ENCODE measurements at places on chromosomes 7 and 10. TPM values are rescaled to one million over a fixed set of nuclear protein-coding genes. Genes with fewer than 3 reads are reported as not detected.
A peak's percentile ranks its signal among the peaks of the same experiment; 100 is the strongest.

Gene LIPM
- total RNA-seq = not detected

Gene C10orf62
- 0.23 TPM for total RNA-seq

DNA sequence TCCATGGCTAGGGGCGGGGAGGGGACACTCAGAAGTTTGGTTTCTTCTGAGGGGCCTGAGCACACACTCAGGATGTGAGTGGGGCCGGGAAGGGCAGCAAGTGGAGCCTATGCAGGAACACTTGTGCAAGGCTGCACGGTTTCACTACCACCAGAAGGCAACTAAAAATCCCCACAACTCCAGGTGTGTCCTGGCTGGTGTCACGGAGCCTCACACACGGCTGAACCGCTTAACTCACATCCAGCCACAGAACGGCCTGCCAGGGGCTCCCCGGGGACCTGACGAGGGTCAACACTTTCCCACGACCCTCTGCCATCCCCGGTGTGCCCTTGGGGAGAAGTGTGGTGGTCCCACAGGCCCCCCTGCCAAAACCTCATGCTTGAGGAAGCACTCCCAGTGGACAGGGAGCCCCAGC lies 173.9 kb downstream of the ELFN1 start:
- H3K36me3 ChIP-seq = no peaks in the 10 kb centered on the region
- peak overlapping the region; percentile 59 for H3K27ac ChIP-seq
- no peak for DNase-seq
- no peaks in the 10 kb centered on the region for H3K27me3 ChIP-seq

Gene FMC1
- 12.9 TPM for total RNA-seq

Gene ZMIZ2
- total RNA-seq = 10.5 TPM

Gene SH2D4B
- not detected for total RNA-seq

DNA sequence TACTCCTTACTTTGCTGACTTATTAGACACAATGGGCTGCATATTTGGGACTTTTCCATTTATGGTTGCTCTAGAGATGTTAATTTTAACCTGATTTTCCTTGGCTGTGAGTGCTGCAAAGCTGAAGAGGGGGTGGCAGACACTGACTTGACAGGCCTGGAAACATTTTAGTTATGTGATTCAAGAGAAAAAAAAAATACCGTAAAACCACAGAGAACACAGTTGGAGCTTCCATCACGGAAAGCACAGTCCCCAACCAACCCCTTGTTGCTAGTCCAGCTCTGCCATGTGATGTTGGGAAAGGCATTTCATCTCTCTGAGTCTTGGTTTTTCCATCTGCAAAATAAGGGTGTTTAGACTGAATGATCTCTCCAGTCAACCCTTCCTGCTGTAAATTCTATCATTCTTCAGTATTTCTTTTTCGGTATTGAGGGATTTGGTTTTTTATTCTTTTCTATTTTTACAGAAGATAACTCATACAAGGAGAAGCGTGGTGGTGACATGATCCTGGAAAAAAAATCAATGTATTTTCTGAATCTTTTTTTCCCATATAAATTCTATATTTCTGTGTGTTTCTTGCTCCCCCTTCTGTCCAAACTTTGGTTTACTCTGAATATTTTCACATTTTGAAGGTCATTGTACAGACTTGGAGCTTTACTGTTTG lies 246.1 kb downstream of the REEP3 start:
- peaks cover 14% of the 10 kb centered on the region for H3K4me1 ChIP-seq
- no peak overlapping the region for H3K4me3 ChIP-seq
- H3K27me3 ChIP-seq = no peaks in the 10 kb centered on the region

GRCh38 chr7:78141522-78142281 lies 343.1 kb downstream of the PHTF2 start:
- no peak overlapping the region for H3K27ac ChIP-seq
- no peaks in the 10 kb centered on the region for H3K27me3 ChIP-seq
- DNase-seq = no peak
- H3K4me3 ChIP-seq = no peak overlapping the region
- no peaks in the 10 kb centered on the region for H3K36me3 ChIP-seq

Gene CLDN4
- total RNA-seq = 532 TPM

Gene GDF2
- total RNA-seq = not detected

- H3K27me3 ChIP-seq = no peaks in the 10 kb centered on the region
- H3K4me3 ChIP-seq = no peak overlapping the region
- no peaks in the 10 kb centered on the region for H3K36me3 ChIP-seq
- DNase-seq = no peak
- H3K27ac ChIP-seq = peak overlapping the region; percentile 80
Measured at GRCh38 chr7:99371376-99371920, 3.1 kb upstream of the ARPC1B start.

Gene GSTO2
- total RNA-seq = 2.7 TPM

DNA sequence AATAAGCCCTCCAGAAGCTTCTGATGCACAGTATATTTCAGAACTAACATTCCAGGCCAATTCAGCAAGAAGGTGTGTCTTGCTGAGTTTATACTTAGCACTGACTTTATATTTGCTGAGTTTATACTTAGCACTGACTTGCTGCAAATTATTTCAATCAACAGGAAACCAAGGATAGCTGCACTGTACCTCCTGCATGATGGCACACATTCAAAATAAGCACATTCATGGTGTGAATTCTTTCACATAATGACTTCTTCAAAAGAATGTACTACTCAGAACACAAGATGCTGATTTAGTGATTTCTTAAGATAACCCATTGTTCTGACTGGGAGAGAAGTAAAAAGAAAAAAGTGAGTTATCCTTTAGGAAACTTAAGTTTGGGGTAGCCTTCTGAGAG lies 52.0 kb downstream of the JAZF1 start:
- no peak overlapping the region for H3K27ac ChIP-seq
- H3K4me3 ChIP-seq = no peak overlapping the region
- H3K4me1 ChIP-seq = no peaks in the 10 kb centered on the region
- no peaks in the 10 kb centered on the region for H3K36me3 ChIP-seq

Gene GRID2IP
- 0.44 TPM for total RNA-seq

Gene TRPV6
- total RNA-seq = 3.5 TPM

Gene LIPK
- total RNA-seq = not detected

- H3K27ac ChIP-seq = no peak overlapping the region
- no peak for DNase-seq
- no peaks in the 10 kb centered on the region for H3K36me3 ChIP-seq
- H3K4me3 ChIP-seq = no peak overlapping the region
Measured at GRCh38 chr7:76337147-76337546, 21.6 kb downstream of the YWHAG start.
